ENCODE measurements at places on chromosomes 1 and 21. TPM values are rescaled to one million over a fixed set of nuclear protein-coding genes. Genes with fewer than 3 reads are reported as not detected.
A peak's percentile ranks its signal among the peaks of the same experiment; 100 is the strongest.

- peaks cover 11% of the 10 kb centered on the region for H3K4me1 ChIP-seq
- no peak overlapping the region for H3K27ac ChIP-seq
- no peaks in the 10 kb centered on the region for H3K27me3 ChIP-seq
- no peak overlapping the region for H3K4me3 ChIP-seq
- H3K36me3 ChIP-seq = no peaks in the 10 kb centered on the region
Measured at GRCh38 chr1:22799971-22800370, 89.3 kb downstream of the EPHB2 start.

GRCh38 chr1:7401814-7402547 is 369.1 kb upstream of the VAMP3 start:
- peak; percentile 99 for DNase-seq

GRCh38 chr1:47231301-47232186 is 481 bp downstream of the TAL1 start:
- DNase-seq = peak; percentile 41
- no peak overlapping the region for H3K27ac ChIP-seq
- no peaks in the 10 kb centered on the region for H3K36me3 ChIP-seq
- H3K4me3 ChIP-seq = no peak overlapping the region

DNA sequence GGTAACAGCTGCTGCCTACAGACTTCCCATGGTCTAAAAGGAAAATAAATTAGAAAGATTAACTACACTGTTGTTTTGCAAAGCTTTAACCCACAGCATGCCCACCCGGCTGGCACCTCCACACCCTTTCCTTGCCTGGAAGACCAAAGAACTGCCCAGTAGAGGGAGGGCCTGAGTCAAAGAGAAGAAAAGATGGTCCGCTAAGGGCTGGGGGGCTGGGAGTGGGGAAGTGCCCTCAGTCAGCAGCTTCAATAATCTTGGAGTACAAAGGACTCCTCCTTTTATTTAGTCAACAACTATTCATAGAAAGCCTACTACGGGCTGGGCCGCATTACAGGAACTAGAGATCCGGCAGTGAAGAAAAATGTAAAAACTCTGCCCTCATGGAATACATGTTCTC is 40.6 kb downstream of the ERI3 start:
- no peaks in the 10 kb centered on the region for H3K27me3 ChIP-seq
- no peak for DNase-seq
- no peak overlapping the region for H3K4me3 ChIP-seq
- H3K27ac ChIP-seq = no peak overlapping the region

DNA sequence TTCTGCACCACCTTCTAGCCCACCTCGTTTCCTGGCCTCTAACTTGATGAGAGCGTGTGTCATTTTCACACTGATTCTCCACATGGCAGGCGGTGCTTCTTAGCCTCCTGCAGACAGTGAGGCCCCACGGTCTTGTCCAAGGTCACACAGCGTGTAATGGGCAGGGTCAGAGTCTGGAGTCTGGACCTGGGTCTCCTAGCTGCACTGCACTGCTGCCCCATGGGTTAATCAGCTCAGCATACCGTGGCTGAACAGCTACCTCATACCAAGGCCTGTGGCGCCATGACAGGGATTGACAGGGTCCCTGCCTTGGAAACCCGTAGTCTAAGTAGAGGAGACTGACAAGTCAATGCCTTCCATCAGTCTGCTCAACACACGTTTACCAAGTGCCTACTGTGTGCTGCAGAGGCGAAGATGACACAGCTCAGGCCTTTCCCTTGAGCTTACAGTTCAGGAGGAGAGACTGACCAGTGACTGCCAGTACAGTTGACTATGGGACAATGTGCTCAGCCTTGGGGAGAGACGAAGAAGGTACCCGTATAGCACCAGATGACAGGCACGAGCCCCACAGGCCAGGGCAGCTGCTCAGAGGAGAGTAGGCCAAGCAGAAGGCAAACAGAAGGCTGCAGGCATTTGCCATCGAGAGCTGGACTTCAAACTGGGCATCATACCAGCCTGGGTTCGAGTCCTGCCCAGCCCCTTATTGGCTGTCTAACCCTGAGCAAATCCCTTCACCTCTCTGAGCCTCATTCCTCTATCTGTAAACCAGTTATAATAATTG is 5.5 kb downstream of the PCSK9 start:
- DNase-seq = no peak
- H3K4me1 ChIP-seq = no peaks in the 10 kb centered on the region
- no peak overlapping the region for H3K27ac ChIP-seq
- H3K27me3 ChIP-seq = peaks cover 32% of the 10 kb centered on the region
- no peak overlapping the region for H3K4me3 ChIP-seq

- H3K27me3 ChIP-seq = no peaks in the 10 kb centered on the region
- H3K27ac ChIP-seq = no peak overlapping the region
- no peak overlapping the region for H3K4me3 ChIP-seq
- DNase-seq = no peak
Measured at GRCh38 chr1:97654876-97655585, 265.8 kb downstream of the DPYD start.

DNA sequence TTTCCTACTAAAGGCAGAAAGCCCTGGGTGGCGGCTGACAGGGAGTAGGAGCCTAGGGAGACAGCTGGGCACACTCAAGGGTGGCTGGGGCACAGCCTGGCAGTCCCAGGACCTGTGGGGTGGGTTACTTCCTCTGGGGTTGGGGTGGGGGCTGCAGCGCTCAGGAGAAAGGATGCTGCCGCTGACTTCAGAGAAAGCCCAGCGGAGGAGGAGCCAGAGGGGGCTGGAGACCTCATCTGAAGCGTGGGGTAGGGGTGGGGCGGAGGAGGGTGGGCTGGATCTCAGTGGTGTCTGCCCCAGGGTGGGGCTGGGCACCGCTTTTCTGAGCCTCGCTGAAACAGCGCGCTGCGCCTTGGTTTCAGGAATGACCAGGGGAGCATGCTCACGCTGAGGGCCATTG is 30.8 kb downstream of the KCNA10 start:
- DNase-seq = no peak
- H3K27ac ChIP-seq = no peak overlapping the region
- H3K36me3 ChIP-seq = no peaks in the 10 kb centered on the region
- no peaks in the 10 kb centered on the region for H3K4me1 ChIP-seq
- H3K27me3 ChIP-seq = peaks cover 5% of the 10 kb centered on the region
- no peak overlapping the region for H3K4me3 ChIP-seq

The TNNI3K gene
- total RNA-seq = not detected

The PTGS2 gene
- 69.3 TPM for total RNA-seq

Data from GM23248 (cell line).